ENCODE measurements at places on chromosomes 5 and 9. TPM values are rescaled to one million over a fixed set of nuclear protein-coding genes. Genes with fewer than 3 reads are reported as not detected.

DNA sequence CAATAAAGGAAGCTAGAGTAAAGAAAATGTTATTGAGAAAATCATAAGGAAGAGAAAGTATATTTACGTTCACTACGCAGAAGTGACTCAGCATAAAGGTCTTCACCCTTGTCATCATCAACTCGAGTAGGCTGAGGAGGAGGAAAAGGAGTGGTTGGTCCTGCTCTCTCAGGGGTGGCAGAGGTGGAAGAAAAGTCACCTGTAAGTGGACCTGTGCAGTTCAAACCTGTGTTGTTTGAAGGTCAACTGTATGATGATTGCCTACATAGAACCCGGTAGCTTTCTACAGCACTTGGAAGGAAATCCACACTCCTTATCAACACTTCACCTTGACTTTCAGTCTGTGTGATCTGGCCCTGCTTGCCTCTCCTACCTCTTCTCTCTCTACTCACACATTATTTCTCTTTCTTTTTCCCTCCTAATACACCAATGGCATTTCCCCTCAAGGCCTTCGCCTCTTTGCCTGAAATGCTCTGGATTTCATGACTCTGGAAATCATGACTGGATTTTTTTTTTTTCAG is 109.3 kb upstream of the CPEB4 start:
- H3K4me3 ChIP-seq = no peak overlapping the region
- H3K27me3 ChIP-seq = no peaks in the 10 kb centered on the region
- DNase-seq = peak; percentile 59
- peaks cover 16% of the 10 kb centered on the region for H3K4me1 ChIP-seq
- H3K27ac ChIP-seq = 0 out of 2 replicates have a peak overlapping the region, but pooled peaks have one; percentile 29
- no peaks in the 10 kb centered on the region for H3K36me3 ChIP-seq

- DNase-seq = no peak
- no peaks in the 10 kb centered on the region for H3K36me3 ChIP-seq
- no peak overlapping the region for H3K27ac ChIP-seq
- H3K4me1 ChIP-seq = no peaks in the 10 kb centered on the region
Observed at GRCh38 chr9:27528886-27529315, 713 bp downstream of the MOB3B start.

ZNF658 gene
- total RNA-seq = 6.3 TPM

GRCh38 chr9:137084526-137084925 is 2.3 kb upstream of the MAN1B1 start:
- H3K36me3 ChIP-seq = peaks cover 18% of the 10 kb centered on the region
- no peak overlapping the region for H3K4me3 ChIP-seq
- DNase-seq = no peak
- H3K27me3 ChIP-seq = no peaks in the 10 kb centered on the region

CDH10 gene
- 0.18 TPM for total RNA-seq

GRCh38 chr9:123696476-123696875 is 233.4 kb downstream of the DENND1A start:
- 0 out of 2 replicates have a peak, but pooled peaks cover 2% of the 10 kb centered on the region for H3K4me1 ChIP-seq
- DNase-seq = peak; percentile 32
- H3K27ac ChIP-seq = no peak overlapping the region

GRCh38 chr5:60568646-60569045 is 131.3 kb downstream of the DEPDC1B start:
- no peak overlapping the region for H3K27ac ChIP-seq
- no peak overlapping the region for H3K4me3 ChIP-seq
- no peaks in the 10 kb centered on the region for H3K36me3 ChIP-seq
- H3K4me1 ChIP-seq = no peaks in the 10 kb centered on the region
- no peak for DNase-seq
- H3K27me3 ChIP-seq = no peaks in the 10 kb centered on the region

- no peaks in the 10 kb centered on the region for H3K27me3 ChIP-seq
- peaks cover 4% of the 10 kb centered on the region for H3K36me3 ChIP-seq
- H3K4me1 ChIP-seq = no peaks in the 10 kb centered on the region
- H3K27ac ChIP-seq = no peak overlapping the region
Observed at GRCh38 chr5:80780761-80781285, 126.0 kb upstream of the DHFR start.

GRCh38 chr5:135341696-135342550 is 57.1 kb downstream of the MACROH2A1 start:
- peaks cover 80% of the 10 kb centered on the region for H3K36me3 ChIP-seq
- no peak for DNase-seq
- H3K4me1 ChIP-seq = peaks cover 15% of the 10 kb centered on the region
- H3K27me3 ChIP-seq = no peaks in the 10 kb centered on the region

- peaks cover 8% of the 10 kb centered on the region for H3K4me1 ChIP-seq
- no peaks in the 10 kb centered on the region for H3K27me3 ChIP-seq
- no peak overlapping the region for H3K27ac ChIP-seq
- H3K36me3 ChIP-seq = no peaks in the 10 kb centered on the region
- H3K4me3 ChIP-seq = no peak overlapping the region
Observed at GRCh38 chr9:107214915-107215314, 68.2 kb upstream of the RAD23B start.

DNA sequence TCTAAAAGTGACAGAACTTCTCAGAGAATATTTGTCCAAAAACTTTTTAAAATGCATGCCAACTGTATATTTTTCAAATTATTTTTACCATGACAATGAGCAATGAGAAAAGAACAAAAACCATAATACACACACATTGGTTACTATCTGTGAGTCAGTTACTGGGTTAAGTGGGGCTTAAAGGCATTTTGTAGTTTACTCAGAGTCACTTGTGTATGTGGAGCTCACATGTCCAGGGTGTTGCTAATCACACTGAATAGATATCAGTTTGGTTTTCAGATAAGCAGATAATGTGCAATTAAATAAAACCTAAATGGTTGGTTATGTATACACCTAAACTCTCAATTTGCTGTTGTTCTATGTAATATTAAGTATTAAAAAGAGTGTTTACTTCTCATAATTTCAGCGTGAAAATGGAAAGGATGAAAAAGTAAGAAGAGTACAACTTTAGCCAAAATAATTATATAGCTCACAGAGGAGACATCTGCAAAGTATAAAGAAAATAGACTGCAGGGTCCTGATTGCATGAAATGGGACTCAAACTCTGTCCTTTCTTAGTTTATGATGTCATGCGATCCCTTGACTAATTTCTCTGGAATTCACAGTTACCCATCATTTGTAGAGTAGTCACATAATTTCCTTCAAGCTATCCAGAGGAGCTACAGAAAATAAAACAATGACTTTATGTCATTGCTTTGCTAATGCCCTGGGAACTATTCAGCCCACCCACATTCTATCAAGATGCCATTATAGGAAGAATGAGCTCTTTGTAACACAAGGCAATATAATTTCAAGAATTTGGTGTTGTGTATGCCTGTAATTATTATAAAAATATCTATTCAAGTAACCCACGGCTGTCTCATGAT is 388.0 kb upstream of the ZNF608 start:
- no peak overlapping the region for H3K27ac ChIP-seq
- no peaks in the 10 kb centered on the region for H3K36me3 ChIP-seq
- no peak overlapping the region for H3K4me3 ChIP-seq
- peak; percentile 91 for DNase-seq
- H3K27me3 ChIP-seq = no peaks in the 10 kb centered on the region

DNA sequence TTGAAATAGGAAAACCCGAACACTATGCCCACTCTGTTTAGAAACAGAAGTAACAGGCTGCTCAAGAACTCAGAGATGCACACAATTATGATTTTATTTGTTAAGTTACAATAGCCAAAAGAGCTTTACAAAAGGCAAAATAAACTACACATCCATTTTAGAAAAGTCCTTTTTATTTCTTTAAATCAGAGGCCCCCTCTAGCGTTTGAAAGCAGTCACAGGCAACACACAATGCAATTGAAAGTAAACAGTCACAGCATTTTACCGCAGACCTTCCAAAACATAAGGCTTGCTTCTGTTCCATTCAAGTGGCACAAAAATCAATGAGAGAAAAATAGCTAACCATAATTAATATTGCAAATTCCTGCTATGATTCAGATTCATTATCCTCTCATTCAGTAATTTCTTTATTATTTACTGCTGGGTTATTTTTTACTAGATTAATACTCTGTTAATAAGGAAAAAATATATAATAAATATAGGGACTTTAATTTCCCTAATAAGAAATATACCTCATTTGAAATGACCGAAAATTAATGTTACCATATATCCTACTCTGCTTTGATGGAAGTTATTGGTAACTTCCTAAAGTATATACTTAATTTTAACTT is 78.3 kb downstream of the CEP120 start:
- no peak overlapping the region for H3K4me3 ChIP-seq
- DNase-seq = peak; percentile 52
- H3K4me1 ChIP-seq = no peaks in the 10 kb centered on the region
- H3K27ac ChIP-seq = no peak overlapping the region
- H3K36me3 ChIP-seq = peaks cover 3% of the 10 kb centered on the region

DNA sequence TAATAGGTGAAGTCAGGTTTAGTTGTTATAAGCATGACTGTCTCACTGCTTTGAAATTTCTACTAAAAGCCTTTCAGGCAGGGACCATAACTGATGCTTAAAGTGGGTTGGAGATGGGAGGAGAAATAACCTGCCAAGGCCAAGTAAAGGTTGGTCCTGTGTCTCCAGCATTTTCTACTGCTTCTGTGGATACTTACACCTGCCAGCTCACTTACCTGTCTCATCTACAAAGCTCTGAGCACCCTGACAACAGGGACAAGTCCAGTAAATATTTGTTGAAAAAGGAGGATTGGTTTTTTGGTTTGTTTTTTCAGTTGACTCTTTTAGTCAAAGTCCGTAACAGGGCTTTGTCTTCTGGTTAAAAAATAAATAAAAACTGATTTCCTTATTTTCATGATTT is 38.6 kb downstream of the GRAMD2B start:
- H3K36me3 ChIP-seq = peaks cover 6% of the 10 kb centered on the region
- no peaks in the 10 kb centered on the region for H3K4me1 ChIP-seq
- H3K27me3 ChIP-seq = no peaks in the 10 kb centered on the region
- H3K4me3 ChIP-seq = no peak overlapping the region
- H3K27ac ChIP-seq = no peak overlapping the region
- DNase-seq = no peak

- H3K4me1 ChIP-seq = no peaks in the 10 kb centered on the region
- no peak for DNase-seq
- no peaks in the 10 kb centered on the region for H3K36me3 ChIP-seq
Observed at GRCh38 chr9:18036422-18037187, 437.3 kb upstream of the ADAMTSL1 start.

DNA sequence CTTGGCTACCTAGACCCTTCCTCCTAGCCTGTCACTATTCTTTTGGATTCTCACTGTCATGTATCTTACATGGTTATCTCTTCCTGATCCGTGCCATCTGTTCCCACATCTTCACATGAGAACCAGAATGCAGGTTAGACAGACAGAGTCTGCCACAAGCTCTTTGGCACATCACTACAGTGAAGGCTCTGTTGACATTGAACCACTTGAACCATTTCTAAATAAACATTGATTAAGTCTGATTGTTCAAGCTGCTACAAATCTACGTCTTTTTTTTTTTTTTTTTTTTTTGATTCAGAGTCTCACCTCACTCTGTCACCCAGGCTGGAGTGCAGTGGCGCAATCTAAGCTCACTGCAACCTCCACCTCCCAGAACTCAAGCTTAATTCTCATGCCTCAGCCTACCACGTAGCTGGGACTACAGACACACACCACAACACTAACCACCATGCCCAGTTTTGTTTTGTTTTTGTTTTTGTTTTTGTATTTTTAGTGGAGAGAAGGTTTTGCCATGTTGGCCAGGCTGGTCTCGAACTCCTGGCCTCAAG is 85.1 kb upstream of the LRRTM2 start:
- H3K4me3 ChIP-seq = no peak overlapping the region
- H3K36me3 ChIP-seq = no peaks in the 10 kb centered on the region
- no peak for DNase-seq
- peaks cover 24% of the 10 kb centered on the region for H3K4me1 ChIP-seq

DNA sequence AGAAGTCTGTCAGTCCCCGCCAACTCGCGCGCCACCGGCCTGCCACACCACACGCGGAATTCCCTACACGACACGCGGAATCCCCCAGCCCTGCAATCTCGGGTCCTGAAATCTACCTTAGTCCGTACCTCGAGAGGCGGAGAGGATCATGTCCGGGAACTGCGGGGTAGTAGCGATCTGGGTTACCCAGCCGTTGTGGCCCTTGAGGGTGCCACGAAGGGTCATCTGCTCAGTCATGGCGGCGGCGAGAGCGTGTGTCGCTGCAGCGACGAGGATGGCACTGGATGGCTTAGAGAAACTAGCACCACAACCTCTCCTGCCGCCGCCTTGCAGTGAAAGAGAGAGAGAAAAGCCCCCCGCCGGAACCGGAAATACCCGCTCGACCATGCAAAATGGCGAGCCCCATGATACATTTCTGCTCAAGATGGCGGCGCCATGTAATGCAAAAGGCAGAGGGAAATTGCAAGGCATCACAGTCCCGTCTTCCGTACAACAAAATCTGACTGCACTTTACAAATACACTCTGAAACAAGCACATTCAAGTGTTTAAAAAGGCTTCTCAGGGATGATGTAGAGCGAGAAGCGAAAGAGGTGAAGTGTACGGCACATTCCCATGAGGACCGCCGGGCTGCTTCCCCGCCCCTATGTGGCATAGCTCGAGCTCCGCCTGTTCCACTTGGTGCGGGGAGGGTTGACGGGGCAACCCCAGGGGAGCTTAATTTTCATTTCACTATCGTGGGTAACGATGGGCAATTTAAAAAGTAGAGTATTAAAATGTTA is at the start of gene RACK1:
Gene RACK1 (minus strand): TSS at position 343 of the 780 bp plus-strand sequence. CDS start 106 bp downstream, at position 237.
- peaks cover 39% of the 10 kb centered on the region for H3K36me3 ChIP-seq
- H3K4me1 ChIP-seq = peaks cover 18% of the 10 kb centered on the region
- no peaks in the 10 kb centered on the region for H3K27me3 ChIP-seq

GRCh38 chr9:93955111-93955980 is at the start of gene BARX1:
BARX1 (minus strand) TSS chr9:93955355; CDS start chr9:93955146, 209 bp downstream.
- H3K27me3 ChIP-seq = peaks cover 96% of the 10 kb centered on the region
- DNase-seq = no peak
- H3K36me3 ChIP-seq = no peaks in the 10 kb centered on the region
- H3K27ac ChIP-seq = no peak within 1 kb of the TSS

IGIP gene
- total RNA-seq = 5.0 TPM

GRCh38 chr5:104977529-104977928 is 1414.9 kb upstream of the NUDT12 start:
- H3K27me3 ChIP-seq = no peaks in the 10 kb centered on the region
- no peaks in the 10 kb centered on the region for H3K36me3 ChIP-seq
- no peak for DNase-seq
- no peak overlapping the region for H3K27ac ChIP-seq

ITGA2 gene
- 83.6 TPM for total RNA-seq

- H3K27ac ChIP-seq = no peak overlapping the region
- DNase-seq = no peak
- no peaks in the 10 kb centered on the region for H3K36me3 ChIP-seq
- H3K27me3 ChIP-seq = no peaks in the 10 kb centered on the region
- no peaks in the 10 kb centered on the region for H3K4me1 ChIP-seq
Observed at GRCh38 chr5:170534941-170535340, 31.1 kb downstream of the KCNIP1 start.

- H3K4me3 ChIP-seq = no peak overlapping the region
- DNase-seq = no peak
- no peak overlapping the region for H3K27ac ChIP-seq
- no peaks in the 10 kb centered on the region for H3K4me1 ChIP-seq
- H3K36me3 ChIP-seq = no peaks in the 10 kb centered on the region
Observed at GRCh38 chr9:99726758-99727157, 94.9 kb upstream of the NR4A3 start.

ANKRD33B gene
- 2.5 TPM for total RNA-seq

DNA sequence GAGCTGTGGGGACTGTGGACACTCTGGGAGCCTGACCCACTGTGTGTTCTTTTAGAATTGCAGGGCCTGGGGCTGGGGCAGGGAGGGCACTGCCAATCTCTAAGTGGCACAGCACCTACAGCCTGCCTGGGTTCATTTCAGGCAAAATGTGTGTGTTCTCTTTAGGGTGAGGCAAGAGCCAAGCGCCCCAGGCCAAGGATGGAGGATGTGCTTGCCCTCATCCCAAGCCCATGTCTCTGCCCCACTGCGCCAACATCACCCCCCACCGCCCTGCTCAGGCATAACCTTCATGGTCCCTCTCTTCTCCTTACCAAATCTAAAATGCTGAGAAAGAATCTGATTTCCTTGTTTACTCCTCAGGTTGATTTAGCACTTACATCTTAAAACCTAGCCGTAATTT is 304.4 kb downstream of the RAB3C start:
- H3K27ac ChIP-seq = no peak overlapping the region
- no peak for DNase-seq
- no peaks in the 10 kb centered on the region for H3K36me3 ChIP-seq
